ENCODE measurements at places on chromosomes 13 and 19.

DNA sequence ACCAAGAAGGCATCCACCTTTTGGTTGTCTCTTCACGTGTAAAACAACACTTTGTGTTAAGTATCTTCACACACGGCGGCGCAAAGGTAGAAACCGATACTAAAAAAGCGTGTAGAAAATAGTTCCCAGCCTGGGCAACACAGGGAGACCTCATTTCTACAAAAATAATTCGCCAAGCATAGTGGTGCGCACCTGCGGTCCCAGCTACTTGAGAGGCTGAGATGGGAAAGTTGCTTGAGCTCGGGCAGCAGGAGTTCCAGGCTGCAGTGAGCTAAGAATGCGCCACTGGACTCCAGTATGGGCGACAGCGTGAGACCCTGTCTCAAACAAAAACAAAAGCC is 573 bp upstream of the ERCC5 start:
- DNase-seq = no peak

GRCh38 chr13:31755803-31756212 is 16.5 kb downstream of the RXFP2 start:
- no peak for DNase-seq

- no peak for DNase-seq
Measured at GRCh38 chr19:18128044-18128443, 24.9 kb upstream of the PIK3R2 start.

DNA sequence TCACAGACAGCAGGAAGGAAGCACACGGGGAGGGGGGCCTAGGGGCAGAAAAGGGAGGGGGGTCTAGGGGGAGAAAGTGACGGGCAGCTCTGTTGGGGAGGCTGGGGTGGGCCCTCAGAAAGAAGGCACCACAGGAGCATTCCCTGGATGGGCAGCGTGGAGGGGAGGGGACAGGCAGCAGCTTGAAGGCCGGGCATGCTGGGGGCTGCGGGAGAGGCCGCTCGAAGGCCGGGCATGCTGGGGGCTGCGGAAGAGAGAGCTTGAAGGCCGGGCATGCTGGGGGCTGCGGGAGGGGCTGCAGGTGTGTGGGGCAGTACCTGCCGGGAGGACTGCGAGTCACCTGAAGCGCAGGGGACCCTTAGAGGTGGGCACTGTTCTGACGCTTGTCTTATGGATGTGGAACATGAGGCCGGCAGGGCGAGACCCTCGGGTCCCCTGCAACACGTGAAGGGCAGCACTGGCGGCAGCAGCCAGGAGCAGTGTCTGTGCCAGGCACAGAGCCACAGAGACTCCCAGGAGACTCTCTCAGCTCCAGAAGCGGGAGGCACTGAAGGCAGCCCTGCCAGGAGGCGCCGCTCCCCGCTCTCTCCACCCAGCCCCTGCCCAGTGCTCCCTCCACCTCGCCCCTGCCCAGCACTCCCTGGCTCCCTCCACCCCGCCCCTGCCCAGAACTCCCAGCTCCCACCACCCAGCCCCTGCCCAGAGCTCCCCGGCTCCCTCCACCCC is 13.3 kb downstream of the ZNF787 start:
- peak; percentile 72 for DNase-seq
